Islet precursor cell (in vitro differentiated cells): ENCODE measurements at places on chromosomes 1 and 21.

GRCh38 chr1:234718496-234719453 is 108.8 kb upstream of the IRF2BP2 start:
- no peak for DNase-seq

DNA sequence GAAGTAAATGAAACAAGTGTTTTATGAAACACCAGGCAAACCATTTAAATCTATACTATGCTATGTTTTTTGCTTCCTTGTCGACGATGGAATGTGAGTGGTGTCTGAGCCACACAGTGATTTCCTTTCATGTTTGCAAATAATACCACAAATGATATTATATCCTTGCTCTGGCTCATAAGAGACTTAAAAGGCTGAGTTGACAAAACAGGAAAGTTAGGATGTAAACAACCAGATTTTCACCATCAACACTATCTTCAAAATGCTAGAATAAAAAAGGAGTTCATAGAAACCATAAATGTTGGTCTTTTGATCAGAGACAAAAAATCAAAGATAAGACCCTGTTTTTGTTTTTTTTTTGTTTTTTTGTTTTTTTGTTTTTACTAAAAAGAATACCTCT is 17.8 kb upstream of the MAGI3 start:
- no peak for DNase-seq

DNA sequence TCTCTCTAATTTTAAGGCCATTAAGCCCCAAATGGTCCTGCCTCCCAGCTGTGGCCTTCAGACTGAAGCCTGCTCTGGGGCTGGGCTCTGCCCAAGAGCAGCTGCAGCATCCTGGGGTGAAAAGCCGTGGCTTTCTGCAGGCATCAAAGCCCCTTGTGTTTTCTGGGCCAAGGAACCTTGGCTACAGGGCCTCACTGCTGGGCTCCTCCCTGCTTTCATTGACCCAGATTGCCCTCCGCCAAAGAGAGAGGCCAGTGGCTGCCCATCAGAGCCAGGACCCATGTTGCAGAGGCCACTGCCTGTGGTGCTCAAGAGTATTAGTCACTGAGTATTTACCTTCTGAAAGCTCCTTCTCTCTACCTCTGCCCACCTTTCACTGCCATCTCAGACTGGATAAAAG is 1.6 kb downstream of the ZNF648 start:
- DNase-seq = no peak

DNA sequence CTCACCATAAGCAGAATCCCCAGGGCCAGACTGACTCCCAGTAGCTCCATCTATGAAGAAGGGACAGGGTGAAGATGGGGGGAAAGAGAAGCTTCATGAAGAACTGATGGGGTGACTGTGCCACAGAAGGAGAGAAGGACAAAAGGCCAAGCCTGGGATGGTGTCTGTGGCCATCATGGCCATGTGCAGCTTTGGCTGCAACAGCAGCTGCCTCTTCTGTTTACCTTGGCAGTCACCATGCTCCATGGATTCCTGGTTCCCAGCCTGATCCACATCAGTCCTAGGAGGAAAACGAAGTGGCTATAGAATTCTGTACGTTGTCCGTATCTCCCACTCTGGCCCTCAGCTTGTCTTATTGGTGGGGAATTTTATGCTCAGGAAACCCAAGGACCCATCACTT is 12.0 kb downstream of the SEMA6C start:
- no peak for DNase-seq

DNA sequence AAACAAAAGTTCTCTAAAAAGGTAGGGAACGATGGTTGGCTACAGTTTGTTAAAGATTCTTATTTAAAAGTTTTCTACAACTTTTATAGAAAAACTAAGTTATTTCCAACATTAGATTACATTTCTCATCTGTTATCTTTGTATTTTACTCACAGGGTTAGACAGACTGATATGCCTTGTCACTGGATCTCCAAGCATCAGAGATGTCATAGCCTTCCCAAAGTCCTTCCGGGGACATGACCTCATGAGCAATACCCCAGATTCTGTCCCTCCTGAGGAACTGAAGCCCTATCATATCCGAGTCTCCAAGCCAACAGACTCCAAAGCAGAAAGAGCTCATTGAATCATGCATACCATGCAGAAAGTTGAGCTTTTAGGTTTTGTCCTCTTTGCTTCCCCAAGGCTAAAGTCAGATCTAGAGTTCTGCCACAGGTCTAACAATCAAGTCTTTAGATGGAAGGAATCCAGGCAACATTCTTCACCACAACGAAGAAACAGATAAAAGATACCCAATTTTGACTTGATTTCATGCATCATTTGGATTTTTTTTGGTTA is 10.3 kb downstream of the GAS5 start:
- DNase-seq = no peak

- DNase-seq = no peak
Measured at GRCh38 chr1:242670019-242670418, 145.5 kb upstream of the PLD5 start.

DNA sequence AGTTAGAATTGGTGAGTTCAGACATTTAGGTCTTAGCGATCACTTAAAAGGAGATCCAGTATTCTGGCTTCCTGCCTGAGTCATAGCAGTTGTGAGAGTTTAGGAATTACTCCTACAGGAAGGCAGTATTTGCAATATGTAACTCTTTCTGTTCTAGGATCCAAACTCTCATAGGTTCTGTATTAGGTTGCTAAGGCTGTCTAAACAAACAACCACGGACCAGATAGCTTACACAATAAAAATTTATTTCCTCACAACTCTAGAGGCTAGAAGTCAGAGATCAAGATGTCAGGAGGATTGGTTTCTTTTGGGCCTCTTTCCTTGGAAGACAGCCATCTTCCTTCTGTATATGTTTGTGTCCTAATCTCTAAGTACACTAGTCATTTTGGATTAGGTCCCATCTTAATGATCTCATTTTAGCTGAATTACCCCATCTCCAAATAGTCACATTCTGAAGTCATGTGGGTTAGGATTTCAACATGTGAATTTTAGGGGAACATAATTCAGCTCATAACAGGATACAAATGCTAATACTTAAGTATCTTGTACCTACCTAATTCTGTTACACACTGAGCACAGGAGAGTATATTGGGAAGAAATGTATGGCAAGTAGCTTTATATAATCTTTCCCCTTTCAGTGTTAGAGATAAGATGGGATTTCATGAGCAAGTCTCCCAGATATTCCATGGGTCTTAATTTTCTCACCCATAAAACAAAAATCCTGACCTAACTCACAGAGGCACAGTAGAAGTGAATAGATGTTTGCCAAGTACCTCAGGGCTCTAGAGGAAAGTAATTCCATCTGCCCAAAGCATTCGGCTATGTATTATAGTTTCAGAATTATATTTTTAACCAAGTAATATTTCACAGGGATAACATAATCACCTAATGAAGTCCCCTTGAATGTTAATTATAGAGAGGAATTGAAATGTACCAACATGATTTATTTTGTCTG is 144.4 kb downstream of the PTBP2 start:
- DNase-seq = no peak

DNA sequence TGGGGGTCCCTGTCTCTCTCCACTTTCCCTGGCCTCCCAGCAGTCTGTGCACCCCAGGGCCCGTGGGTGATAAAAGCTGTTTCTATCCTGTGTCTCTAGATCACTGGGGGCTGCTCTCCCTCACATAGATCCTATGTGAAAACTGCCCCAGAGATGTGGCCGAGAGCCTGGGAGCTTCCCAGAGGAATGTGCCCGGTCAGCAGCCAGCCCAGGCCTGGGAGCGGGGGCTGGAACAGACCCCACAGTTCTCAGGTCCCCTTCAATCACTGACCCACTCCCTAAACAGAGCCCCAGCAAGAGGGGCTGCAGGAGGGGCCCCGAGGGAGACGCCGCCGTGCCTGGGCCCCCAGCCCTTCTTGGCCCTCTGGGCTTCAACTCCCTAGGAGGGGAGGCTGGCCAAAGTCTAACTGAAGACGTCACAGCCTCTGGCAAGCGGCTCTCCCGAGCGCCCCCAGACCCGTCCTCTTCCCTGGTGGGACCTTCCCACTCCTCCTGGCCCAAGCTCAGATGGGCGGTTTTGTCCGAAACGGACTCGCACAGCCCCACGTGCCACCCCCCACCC is 403 bp downstream of the MXRA8 start:
- no peak for DNase-seq

- DNase-seq = no peak
Measured at GRCh38 chr1:236507022-236507700, 16.6 kb upstream of the LGALS8 start.

DNA sequence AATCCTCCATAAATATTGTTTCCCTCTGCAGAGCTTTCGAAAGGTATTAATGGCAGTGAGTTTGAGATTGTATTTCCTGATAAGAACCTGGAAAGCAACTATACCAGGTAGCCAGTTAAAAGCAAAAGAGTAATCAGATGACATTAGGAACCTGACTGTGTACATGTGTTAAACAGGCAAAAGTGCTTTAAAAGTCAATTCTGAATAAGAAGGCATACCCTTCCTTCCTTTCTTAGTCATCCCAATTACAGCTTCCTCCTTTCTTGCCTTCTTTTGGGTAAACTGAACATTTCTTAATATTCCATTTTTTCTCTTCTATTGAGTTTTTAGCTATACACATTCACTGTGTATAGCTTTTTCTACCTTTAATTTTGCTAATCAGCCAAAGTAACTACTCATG is 144.7 kb downstream of the ZNF281 start:
- no peak for DNase-seq

DNA sequence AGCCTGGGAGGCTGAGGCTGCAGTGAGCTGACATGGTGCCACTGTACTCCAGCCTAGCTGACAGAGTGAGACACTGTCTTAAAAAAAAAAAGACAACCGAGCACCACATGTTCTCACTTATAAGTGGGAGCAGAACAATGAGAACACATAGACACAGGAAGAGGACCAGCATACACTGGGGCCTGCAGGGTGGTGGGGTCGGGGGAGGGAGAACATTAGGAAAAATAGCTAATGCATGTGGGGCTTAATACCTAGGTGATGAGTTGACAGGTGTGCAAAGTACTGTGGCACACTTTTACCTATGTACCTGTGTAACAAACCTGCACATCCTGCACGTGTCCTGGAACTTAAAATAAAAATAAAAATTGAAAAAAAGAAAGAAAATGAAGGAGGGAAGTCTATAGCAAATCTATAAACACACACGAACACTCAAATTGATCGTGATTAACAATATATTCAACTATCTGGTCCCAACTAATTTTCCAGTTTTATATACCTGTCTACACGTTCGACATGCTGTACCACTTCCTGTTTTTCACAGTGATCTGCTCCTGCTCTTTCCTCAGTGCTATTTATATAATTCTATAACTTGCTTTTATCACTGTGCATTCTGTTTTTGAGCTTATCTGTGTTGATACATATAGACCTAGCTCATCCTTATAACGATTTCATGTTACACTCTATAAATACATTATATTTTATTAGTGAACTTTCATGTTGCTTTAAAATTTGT is 27.2 kb downstream of the AK5 start:
- no peak for DNase-seq

GRCh38 chr1:225498549-225499136 is 70.8 kb upstream of the LBR start:
- DNase-seq = no peak

- DNase-seq = no peak
Measured at GRCh38 chr1:51301152-51301843, 29.1 kb downstream of the TTC39A start.

DNA sequence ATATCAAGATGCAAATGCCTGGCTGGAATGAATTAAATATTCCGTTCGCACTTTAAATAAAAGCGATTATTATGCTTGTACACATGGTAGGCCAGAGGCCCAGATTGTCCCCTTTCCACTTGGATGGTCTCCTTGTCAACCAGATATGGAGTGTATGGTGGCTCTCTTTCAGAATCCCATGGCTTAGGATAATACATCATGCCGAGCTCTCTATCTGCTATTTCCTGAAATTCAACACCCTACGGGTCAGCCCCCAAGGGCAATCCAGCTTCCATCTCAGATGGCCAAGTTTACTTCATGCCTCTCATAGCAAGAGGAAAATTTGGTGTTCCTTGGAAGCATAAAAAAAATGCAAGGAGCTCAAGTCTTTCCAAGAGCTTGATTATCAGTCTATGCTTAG is 25.4 kb upstream of the FMO1 start:
- DNase-seq = no peak

- DNase-seq = no peak
Measured at GRCh38 chr1:52867087-52867863, 24.7 kb downstream of the ZYG11A start.

GRCh38 chr1:175208773-175209492 is 16.4 kb upstream of the KIAA0040 start:
- DNase-seq = no peak

GRCh38 chr1:8070381-8070811 is 44.3 kb upstream of the ERRFI1 start:
- peak; percentile 93 for DNase-seq

DNA sequence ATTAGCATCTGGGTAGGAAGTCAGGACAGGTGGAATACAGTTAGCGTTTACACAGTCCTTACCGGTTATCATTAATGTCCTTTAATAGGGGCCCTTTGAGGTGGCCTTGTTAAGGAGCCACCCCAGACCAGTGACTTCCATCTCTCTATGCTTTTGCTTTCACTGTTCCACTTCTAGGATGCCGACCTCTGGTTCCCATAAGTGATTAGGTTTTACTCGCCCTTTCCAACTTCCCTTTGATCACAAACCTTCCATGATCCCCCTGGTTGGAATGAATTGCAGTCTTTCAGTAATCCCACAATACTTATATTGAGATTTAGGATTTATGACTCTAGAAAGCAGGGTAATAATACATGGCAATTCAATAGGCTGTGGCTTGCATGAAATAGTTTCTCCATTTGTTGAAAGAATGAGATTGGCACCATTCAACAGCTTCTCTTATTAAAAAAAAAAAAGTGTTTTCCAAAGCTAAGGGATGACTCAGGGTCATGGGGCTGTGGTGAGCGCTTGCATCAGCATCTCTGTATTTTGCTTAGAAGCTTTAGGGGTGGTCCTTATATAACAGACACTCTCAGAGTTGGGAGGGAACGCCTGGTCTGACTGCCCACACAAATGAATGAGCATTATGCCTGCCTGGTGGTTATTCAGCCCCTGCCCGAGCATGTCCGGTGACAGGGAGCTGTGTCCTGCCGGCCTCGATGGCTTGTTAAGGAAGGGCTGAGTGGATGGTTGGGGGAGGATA is 110.5 kb downstream of the CNIH3 start:
- DNase-seq = peak; percentile 86
